Activated T-cell treated with anti-CD3 and anti-CD28 coated beads for 48 hours (primary cell): ENCODE measurements at places on chromosomes 12 and 14.

- DNase-seq: no peak
Measured at GRCh38 chr14:65403231-65403630, 9.3 kb upstream of the FUT8 start.

GRCh38 chr14:23640524-23641141, 4.5 kb downstream of the DHRS2 start:
- DNase-seq: no peak

DNA sequence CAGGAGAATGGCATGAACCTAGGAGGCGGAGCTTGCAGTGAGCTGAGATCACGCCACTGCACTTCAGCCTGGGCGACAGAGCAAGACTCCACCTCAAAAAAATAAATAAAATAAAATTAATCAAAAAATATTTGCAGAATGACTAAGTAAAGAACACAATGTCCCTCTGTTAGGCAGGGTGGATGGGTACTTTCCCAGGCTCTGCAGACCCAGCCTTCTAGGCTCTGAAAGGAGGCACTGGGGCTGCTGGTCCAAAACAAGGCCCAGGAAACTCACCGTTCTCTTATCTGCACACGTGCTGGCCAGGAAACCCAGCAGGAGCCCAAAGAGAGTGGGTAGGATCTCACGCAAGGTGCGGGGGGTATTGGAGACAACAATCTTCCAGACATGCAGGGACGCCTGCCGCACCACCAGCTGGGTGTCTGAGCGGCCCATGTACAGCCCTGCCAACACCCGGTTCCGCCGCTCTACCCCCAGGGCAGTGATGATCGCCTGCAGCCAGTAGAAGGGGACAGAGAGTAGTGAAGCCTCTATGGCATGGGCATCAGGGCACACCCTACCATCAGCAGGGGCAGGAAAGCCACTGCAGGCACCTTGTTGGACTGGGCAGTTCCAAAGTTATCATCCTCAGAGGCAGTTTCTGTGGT, 25.8 kb upstream of the RAB35 start:
- no peak for DNase-seq

- no peak for DNase-seq
Measured at GRCh38 chr12:75982169-75982564, 49.4 kb downstream of the PHLDA1 start.

GRCh38 chr12:105935106-105935505, 203.6 kb downstream of the NUAK1 start:
- no peak for DNase-seq

DNA sequence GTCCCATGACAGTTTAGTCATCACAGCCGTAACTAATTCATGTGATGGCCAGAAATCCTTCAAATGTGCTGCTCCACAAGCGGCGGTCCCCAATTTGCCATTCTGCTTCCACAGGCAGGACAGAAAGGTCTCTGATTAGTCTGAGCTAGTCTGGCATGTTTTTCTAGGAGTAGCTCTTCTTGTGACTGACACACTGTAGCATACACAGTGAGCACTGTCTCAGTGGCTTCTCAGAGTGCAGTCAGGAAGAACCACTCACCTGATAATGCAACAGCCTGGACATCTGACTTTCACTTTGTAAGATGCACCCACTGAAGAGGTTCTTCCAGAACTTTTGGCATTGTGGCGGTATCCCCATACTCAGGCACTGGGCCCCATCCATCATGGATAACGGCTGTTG, 1266.2 kb downstream of the TMEM121 start:
- no peak for DNase-seq

- no peak for DNase-seq
Measured at GRCh38 chr12:30357766-30358490, 337.7 kb downstream of the IPO8 start.

DNA sequence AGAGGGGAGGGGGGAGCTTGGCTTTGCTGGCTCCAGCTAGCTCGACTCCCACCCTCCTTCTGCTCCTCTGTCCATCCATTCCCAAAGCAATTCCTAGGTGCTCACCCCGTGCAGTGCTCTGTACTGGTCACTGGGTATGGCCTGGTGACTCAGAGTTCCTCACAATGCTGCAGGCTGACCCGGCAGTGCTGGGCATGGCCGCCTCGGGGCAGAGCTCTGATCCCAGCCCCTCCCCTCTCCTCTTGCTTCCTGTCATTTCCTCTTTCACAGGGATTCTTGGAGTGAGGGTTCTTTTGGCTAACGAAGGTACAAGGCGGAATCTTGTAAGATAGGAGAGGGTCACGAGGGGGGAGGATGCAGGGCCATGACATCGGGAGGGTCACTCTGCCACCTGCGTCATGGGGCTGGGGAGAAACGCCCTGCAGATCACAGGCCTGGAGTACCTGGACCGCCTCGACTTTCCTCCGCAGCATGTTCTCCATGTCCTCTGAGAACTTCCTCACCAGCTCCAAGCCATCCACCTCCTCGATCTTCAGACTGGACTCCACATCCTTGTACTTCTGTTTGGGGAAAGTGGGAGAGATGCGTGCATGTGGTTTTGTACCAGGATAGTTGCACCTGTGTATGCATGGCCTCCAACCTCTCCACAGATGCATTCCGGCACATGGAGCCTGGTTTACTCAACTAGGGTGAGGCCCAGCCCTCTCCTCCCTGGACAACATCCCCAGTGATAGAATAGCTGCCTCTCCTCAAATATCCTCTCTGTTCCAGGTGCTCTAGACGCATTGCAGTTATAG, 5.7 kb downstream of the CACNA2D4 start:
- no peak for DNase-seq
